Stimulated activated CD4-positive, alpha-beta T cell treated with anti-CD3 and anti-CD28 coated beads, Interleukin-2, amount 100 ng/mL, for 4 hours (primary cell): ENCODE measurements at places on chromosomes 1 and 21.

GRCh38 chr1:31937300-31938183, 626 bp downstream of the PTP4A2 start:
- peak; percentile 79 for DNase-seq

GRCh38 chr1:85628791-85629531, 48.4 kb downstream of the CCN1 start:
- no peak for DNase-seq

- no peak for DNase-seq
These were observed 42.5 kb upstream of the IL10 start for GRCh38 chr1:206814716-206815341.

- DNase-seq = no peak
These were observed 144.8 kb upstream of the SAMSN1 start for GRCh38 chr21:14690886-14691285.

- no peak for DNase-seq
These were observed 208.7 kb downstream of the FGGY start for GRCh38 chr1:59505596-59506028.

- DNase-seq = no peak
These were observed 20.0 kb upstream of the TACSTD2 start for GRCh38 chr1:58597076-58597475.

GRCh38 chr1:197553281-197553680, 222.0 kb downstream of the DENND1B start:
- no peak for DNase-seq
